ENCODE measurements at places on chromosomes 13 and 19. TPM values are rescaled to one million over a fixed set of nuclear protein-coding genes. Genes with fewer than 3 reads are reported as not detected.

Gene LILRB2
- total RNA-seq: 12.9 TPM

Gene TTC9B
- total RNA-seq: not detected

Gene ZNF91
- total RNA-seq: 43.0 TPM

Gene RXFP2
- total RNA-seq: not detected

Gene KLK4
- total RNA-seq: not detected

Gene GTF2F2
- 15.9 TPM for total RNA-seq

Gene VSTM2B
- not detected for total RNA-seq

Gene CELF5
- total RNA-seq: not detected

Gene FFAR1
- not detected for total RNA-seq

DNA sequence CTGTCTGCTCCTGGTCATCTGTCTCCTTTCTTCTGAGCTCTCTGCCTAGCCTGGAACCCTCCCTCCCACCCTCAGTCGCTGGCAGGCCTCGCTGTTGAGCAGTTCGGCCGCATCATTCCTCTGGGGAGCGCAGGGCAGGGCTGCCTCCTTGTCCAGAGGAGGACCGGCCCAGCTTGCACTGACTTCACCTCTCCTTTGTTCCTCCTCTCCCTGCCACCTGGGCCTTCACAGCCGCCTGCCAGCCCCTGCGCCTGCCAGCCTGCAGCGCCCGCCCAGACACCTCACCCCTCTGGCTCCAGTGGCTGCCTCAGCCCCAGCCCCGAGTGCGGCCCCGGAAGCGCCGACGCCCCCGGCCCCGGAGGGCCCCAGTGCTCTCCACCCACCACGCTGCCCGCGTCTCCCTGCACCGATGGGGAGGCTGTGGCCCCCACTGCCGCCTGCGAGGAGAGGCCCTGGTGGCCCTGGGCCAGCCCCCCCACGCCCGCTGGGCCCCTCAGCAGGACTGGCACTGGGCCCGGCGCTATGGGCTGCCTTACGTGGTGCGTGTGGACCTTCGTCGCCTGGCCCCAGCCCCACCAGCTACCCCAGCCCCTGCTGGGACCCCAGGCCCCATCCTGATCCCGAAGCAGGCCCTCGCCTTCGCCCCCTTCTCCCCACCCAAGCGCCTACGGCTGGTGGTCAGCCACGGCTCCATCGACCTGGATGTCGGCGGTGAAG lies 7.2 kb downstream of the KMT5C start:
- DNase-seq: peak; percentile 87

- no peak for DNase-seq
These were observed 144.6 kb downstream of the GGACT start for GRCh38 chr13:100443998-100444328.

DNA sequence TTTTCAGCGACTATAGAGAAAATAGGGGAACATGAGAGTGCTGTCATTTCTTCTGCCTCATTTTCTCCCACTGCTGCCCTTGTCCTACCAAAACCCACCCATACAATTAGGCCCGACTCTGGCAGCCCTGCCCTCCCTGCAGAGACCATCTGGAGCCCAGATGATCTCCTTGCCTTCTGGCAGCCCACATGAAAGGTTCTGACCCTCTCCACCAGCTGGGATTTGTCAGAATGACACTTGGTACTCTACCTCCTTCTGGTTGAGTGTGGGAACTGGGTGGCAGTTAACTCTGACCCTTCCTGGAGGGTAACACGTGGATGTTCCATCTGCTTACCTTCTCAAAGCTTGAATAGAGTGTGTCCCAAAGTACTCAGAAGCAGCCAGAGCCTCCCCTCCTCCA lies 21.0 kb upstream of the SIAH3 start:
- no peak for DNase-seq

DNA sequence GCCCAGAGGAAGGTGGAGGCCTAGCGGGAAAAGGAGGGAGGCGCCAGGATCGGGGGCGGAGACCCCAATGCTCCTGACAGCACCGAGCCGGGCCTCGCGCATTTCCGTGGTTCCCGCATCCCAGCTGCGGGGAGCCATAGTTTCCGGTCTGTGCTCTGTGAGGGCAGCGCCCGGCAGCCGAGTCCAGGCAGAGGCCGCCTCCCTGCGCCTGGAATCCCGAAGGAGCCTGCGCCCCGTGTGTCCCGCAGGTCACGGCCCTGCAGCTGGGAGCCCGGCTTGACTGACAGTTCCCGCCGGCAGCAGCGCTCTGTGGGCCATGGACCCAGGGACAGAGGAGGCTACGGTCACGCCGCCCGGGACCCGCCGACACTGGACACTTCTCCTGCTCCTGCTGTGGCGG lies 74.6 kb upstream of the C13orf46 start:
- no peak for DNase-seq

DNA sequence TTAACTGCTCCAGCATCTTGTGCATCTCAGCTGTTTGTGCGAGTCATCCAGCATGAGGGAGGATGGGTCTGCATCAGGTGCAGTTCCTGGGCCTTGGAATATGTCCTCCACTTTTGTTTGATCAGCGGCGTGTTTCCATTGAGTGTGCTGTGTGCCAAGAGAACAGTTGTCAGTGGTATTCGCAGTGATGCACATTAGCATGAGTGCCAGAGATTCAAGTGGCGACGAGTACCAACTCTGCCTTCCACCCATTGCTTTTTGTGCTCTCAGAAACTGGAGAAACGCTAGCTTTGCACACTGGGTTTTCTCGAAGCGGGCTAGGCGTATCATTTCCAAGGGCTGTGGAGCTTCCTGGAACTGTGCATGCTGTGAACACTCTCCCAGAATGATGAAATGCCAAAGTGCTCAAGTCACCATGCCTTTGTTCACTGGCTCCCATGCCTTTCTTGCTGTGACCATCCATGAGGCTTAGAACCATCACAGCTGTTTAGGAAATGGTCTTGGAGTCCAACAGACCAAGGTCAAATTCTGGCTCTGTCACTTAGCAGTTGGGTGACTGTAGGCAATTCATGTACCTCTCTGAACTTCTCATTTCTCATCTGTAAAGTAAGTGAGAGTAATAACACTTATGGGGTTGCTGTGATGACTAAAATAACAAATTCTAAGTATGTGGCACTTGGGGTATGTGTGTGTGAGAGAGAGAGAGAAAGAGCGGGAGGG lies 18.4 kb downstream of the LRCH1 start:
- no peak for DNase-seq

DNA sequence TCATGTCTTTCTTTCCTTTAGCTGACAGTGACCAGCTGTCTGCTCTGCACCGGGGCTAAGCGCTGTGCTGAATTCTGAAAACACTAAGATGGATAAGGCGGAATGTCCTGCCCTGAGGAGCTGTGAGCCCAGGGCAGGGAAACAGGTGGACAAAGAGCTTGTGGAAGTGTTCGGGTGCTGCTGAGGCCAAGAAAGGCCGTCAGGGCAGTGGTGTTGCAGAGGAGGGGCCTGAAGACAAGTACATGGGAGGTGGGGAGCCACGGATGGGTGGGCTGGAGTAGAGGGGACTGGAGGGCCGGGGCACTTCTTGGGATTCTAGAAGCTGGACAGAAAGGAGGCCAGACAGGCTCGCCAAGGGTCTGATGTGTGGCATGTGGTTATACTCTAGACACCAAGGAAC lies 66.2 kb upstream of the GPR183 start:
- DNase-seq: peak; percentile 46

- no peak for DNase-seq
These were observed 942.4 kb upstream of the PCDH20 start for GRCh38 chr13:62357887-62358645.

GRCh38 chr13:48731001-48731658 lies 77.4 kb downstream of the CYSLTR2 start:
- no peak for DNase-seq

DNA sequence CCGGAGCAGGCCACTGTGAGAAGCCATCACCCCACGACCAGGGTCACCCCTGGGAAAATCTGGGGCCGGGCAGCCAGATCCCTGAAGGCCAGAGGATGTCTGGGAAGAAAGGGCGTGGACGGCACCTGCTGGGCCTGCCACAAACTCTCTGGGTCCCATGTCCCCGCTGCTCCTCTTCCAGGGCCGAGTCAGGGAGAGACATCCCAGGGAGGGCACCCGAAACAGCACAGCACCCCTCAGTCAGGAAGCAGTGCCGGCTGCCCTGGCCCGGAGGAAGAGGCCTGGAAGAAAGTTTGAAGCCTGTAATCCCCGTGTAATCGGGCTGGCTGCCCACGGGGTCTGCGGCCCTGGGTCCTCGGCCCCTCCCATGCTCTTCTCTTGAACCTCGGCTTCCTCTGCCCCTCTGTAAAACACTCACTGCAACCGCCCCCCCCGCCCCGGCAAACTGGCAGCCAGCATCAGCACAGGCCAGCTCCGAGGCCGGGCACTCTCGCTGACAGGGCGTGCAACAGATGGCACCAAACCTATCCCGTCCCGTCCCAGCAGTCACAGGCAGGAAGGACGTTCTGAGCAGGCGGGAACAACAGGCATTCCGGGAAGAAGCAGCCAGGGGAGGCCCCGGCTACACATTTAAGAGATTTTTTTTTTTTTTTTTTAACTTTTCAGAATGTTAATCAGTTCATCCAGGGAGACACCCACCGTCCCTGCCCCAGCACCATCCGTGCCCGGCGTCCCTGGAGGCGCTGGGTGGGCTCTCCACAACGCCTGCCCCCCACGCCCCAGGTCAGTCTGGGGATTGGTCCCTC lies 1.5 kb downstream of the SBNO2 start:
- DNase-seq: no peak

DNA sequence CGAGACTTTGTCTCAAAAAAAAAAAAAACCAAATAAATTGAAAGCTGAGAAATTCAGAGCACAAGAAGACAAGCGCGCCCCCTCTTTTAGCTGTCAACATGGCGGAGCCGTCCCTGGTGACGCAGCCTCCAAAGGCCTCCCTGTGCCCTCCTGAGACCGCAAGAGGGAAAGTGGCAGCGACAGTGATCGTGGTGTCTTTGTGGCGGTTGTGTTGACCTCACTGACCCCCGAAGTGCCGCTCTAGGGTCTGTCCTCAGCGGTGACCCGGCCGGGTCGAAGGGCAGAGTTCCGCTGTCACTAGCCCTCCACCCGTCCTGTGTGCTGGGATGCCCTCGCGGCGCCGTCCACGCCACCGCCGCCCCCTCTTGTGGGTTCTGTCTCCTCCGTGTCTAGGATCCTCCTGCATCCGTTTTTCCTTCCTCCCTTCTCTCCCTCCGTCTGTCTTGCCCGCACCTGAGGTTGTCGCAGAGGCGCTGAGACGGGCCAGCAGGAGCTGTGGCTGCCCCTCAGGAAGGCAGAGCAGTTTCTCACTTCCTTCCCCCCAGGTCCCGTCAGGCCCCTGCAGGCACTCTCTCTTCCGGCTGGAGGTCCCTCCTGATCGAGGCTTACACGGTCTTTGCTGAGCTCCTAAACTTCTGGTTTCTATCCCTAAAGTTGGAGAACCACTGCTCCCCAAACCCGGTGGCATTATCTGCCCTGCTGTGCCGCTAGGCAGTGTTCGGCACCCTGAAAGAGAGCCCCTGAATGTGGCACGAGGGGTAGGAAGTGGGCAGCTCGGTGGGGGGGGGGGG lies 7.2 kb downstream of the UHRF1 start:
- no peak for DNase-seq

DNA sequence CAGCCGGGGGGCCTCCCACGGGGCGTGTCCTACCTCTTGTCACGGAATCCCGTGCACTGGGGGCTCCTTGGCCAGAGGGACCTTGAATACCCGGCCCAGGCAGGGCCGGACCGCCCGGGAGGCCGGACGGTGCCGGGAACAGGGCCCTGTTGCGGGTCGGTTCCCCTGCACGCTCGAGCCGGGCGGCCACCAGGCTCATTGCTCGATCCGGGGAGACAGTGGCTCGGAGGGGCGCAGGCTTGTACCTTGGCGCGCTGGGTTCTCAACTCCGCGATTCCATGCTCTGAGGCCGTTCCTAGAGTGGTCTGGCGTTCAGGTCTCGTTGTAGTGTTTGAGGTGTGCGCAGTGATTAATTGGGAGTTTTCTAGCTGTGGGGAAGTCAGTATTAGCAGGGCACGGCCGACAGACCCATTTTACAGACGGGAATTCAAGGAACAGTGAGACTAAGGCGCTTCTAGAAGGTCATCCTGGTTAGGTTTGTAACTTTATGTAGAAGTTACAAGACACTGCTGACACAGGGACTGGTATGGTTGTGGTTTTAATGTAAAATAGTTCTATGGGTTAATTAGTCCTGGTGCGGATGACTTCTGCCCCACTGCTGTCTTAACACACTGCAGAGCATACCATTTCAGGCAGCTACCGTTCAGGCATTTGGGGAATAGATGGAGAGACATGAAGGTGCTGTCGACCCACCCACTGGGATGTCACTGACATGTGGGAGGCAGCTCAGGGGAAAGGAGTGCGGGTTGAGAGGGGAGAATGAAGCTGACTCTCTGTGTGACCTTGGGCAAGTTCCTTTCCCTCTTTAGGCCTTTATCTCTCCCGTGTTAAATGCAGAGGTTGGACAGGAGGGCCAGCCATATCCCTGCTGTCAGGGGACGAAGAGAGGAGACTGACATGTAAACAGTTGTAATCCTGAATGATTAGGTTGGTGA lies 592 bp downstream of the CLPTM1 start:
- DNase-seq: no peak

- DNase-seq: no peak
These were observed 19.1 kb downstream of the ELL start for GRCh38 chr19:18502638-18503294.

DNA sequence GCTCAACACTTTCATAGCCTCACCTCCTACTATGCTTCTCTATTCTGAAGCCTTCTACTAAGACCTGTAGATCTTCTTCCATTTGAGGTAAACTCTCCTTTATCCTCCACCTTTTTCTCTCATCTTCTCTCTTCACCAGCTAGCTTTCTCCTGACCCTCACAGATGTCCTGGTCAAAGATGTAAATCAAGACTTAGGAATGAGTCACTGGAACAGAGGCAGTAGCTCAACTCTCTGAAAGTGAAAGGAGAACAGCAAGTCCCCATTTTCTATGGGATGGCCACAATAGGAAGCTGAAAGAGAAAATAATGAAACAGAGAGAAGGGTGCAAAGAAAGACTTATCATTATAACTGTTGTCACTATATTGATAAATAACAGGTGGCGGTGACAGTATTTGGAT lies 86.1 kb upstream of the DOCK9 start:
- no peak for DNase-seq

DNA sequence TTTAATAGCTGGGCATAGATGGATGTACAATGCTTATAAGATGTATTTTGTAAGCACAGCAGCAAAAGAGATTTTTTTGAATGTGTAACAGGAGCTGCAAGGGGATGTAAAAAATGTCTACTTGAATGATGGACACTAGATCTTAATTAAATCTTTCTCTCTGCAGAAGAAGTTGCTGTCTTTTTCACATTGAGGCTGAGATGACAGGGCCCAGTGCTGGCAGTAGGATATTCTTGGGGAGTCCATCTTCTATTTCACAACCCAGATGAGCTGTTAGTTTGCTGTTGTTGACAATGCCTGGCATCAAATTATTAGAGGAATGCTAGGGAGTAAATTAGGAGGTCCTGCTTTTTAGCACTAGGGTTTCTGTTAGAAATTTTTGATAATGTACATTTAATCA lies 698.7 kb downstream of the SLITRK5 start:
- no peak for DNase-seq

Measured in posterior vena cava (tissue), 2 donors.